CD4-positive, alpha-beta T cell (primary cell): ENCODE measurements at places on chromosomes 2 and 18. TPM values are rescaled to one million over a fixed set of nuclear protein-coding genes. Genes with fewer than 3 reads are reported as not detected.

Gene OSBPL1A
- 2.7 TPM for total RNA-seq

Gene INHA
- total RNA-seq: not detected

Gene IL36RN
- not detected for total RNA-seq

DNA sequence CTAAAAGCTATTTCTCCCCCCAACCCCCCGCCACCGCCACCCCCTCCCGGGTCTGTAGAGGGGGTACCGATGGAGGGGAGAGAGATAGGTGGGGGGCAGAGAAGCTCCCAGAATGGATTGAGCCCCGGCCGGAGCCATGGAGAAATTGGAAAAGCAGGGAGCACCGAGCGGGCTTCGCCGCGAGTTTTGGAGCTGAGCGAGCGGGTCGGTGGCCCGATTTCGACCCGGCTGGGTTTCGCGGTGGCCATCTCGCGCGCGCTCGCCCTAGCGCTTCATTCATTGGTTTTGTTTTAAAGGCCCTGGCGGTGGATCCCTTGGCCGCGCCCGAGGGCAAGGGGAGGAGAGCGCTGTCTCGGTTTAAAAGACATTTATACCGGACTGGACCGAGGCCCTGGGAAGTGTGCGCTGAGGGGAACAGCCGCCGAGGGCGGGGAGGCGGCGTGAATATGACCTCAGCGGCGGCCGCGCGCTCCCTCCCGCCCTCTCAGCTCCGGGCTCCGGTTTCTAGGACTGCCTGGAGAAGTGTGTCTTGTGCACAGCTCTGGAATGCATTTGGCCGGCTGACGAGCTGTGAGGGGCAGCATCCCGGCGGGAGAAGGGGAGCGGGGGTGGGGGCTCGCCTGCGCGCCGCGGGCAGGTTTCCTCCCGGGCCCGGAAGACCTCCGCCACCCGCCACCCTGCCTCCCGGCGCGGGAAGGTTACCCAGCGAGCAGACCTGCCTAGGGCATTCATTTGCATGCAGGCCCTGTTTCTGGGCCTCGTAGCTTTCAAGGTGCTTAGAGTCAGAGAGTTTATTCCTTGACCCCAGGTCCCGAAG, 1.7 kb upstream of the SMAD7 start:
- H3K27me3 ChIP-seq: no peaks in the 10 kb centered on the region
- H3K27ac ChIP-seq: peak overlapping the region; percentile 88
- H3K4me3 ChIP-seq: peak overlapping the region; percentile 69
- peaks cover 55% of the 10 kb centered on the region for H3K4me1 ChIP-seq

DNA sequence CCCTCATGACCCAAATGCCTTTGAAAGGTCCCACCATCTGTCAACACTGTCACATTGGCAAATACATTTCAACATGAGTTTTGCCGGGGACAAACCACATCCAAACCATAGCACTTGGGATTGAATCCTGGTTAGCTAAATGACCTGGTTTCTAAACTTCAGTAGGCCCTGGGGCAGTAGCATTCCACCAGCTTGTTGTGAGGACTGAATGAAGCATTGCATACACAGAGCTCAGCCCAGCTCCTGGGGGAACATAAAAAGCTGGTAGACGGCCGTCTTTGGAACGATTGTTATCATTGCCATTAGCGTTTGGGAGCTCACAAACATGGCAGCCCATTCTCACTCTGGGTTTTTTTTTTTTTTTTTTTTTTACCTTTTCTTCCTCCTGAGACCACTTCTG, 57.5 kb upstream of the CXCR4 start:
- H3K36me3 ChIP-seq: no peaks in the 10 kb centered on the region
- peaks cover 19% of the 10 kb centered on the region for H3K4me1 ChIP-seq
- no peak overlapping the region for H3K4me3 ChIP-seq
- DNase-seq: no peak
